ENCODE measurements at places on chromosomes 7 and 10.

- no peak for DNase-seq
These were observed 208.0 kb downstream of the ZNF365 start for GRCh38 chr10:62582101-62582705.

DNA sequence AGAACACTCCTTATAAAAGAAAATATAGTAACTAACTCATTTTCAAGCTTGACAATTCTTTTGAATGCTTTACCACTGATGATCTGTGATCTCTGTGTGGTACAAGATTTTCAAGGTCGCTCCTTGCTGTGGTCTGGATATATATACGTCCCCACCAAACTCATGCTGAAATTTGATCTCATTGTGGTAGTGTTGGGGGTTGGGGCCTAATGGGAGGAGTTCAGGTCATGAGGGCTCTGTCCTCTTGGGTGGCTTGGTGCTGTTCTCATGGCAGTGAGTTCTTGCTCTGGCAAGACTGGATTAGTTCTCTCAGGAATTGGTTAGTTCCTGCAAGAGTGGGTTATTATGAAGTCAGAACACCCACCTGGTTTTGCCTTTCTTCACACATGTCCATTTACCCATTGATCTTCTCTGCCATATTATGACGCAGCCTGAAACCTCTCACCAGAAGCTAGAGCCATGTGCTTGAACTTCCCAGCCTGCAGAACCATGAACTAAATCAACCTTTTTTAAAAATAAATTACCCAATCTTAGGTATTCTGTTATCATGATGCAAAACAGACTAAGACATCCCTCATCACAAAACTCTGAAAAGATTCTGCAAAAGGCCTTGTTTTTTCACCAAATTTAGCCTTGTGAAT is 8.3 kb upstream of the EDRF1 start:
- DNase-seq = no peak

DNA sequence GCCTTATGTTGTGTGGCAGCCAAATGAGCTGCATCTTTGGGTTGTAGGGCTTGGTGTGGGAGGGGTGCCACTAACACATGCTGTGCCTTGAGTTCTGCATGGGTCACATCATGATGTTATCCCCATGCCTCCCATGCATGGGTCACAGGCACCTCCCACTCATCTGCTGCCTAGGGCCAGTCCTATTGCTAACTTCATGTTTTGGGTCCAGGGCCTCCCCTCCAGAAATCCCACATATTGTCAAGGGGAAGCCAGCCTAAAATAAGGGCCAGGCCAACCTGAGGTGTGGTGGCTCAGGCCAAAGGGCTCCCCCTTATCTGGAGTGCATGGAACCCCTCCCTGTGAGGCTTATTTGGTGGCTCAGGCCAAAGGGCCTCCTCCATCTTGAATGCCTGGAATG is 299.0 kb downstream of the RPS24 start:
- no peak for DNase-seq

DNA sequence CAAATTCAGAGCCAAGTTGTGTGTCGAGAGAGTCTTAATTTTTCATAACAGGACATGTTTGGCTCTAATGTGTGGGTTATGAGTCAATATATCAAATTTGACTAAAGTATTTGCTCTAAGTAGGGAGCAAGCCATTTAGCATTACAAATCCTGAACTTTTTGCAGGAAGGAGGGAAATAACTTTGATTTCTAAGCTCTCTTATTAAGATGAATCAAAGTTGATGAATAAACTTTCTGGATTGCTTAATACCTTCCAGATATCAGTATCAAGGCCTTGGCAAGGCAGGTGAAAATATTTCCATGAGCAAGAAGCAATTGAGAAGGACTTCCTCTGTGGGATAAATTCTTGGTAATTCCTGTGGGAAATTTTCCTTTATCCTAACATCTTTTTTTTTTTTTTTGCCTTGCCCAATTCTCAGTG is 258.8 kb downstream of the AHR start:
- DNase-seq = no peak

DNA sequence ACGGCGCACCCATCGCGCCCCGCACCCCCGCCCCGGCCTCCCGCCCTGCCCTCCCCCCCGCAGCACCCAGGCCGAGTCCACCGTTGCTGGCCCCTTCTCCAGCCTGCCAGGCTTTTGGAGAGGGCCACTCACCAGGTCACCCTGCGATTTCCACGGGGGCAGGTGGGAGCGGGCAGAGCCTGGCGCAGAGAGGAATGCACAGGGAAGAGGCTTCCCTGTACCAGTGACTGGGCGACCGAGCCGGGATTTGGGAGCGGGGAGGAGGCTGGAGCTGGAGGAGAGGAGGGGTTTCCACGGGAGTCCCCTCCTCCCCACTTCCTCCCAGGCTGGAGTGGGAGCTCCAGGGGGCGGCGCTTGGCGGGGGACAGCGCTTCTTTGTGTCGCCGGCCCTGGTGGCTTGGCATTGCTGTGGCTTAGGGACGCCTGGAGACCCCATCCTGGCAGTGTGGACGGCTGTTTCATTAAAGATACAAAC is 19.3 kb downstream of the TCAF1 start:
- DNase-seq = no peak

DNA sequence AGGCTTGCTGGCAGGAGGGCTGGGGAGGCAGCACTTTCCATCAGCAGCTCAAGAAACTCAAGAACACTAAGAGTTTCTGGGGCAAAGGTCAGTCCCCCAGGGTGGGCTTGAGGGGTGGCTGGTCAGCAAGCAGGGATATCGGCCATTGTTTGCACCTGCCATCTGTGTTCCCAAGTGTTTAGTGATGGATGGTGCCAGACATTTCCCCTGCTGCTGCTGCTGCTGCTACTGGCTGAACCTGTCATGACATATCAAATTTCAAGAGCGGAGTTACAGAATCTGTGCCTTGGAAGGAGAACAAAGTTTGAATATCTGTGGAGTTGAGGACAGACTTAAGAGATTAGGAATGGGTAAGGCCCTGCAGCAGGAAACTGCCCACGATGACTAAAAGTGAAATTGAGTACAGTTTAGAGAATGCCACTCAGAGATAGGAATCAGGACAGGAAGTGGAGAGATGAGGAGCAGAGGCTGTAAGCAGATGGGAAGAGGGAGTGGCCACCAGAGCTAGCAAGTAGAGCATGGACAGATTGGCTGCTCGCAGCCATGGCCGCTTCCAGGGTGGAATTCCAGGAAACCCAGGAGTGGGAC is 39.2 kb upstream of the PPP1R3C start:
- DNase-seq = no peak

DNA sequence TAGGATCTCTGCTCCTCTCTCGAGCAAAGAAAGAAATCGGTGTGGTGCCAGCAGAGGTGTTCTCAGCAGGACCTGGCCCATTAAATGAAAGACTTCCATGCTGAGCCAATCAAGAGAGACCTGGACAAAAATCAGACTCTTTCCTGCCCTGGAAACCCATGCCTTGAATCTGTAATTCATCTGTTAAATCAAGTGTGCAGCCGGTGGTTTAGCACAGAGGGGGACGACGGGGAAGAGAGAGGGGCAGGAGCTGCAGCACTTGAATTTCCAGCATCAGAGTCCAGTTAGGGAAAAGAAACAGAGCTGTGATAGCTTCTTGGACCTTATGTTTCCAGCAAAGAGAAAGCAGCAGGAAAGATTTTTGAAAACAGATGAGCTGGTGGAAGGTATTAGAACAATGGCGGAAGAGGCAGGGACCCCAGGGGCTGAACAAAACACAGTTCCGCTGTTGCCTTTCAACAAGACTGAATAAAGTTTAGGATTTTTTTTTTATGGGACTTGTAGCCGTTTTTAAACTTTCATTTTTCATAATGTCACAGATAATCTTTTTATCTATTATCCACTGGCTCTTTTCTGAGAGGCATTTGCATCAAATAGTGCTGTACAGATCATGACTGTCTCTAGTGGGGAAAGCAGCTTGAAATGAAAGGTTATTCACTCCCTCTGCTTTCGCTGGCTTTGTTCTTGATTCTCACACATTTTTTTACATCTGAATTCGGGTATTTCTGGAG is 543.6 kb upstream of the GALNT17 start:
- no peak for DNase-seq

DNA sequence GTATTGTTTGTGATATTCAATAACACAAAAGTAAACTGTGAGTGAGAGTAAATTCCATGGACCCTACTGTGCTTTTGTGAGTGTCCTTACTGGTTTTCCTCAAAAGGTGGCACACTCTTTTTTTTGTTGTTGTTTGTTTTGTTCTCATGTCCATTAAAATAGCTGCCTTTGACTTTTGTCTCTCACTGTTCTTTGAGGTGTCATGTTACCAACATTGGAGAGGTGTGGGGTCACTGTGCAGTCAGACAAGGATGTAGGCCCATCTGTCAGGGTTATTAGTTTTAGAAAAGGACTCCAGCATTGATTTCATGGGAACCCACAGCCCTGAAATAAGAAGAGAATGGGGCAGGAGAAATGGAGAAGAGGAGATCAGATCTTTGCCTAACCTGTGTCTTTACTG is 383.1 kb downstream of the SORCS3 start:
- DNase-seq = no peak

DNA sequence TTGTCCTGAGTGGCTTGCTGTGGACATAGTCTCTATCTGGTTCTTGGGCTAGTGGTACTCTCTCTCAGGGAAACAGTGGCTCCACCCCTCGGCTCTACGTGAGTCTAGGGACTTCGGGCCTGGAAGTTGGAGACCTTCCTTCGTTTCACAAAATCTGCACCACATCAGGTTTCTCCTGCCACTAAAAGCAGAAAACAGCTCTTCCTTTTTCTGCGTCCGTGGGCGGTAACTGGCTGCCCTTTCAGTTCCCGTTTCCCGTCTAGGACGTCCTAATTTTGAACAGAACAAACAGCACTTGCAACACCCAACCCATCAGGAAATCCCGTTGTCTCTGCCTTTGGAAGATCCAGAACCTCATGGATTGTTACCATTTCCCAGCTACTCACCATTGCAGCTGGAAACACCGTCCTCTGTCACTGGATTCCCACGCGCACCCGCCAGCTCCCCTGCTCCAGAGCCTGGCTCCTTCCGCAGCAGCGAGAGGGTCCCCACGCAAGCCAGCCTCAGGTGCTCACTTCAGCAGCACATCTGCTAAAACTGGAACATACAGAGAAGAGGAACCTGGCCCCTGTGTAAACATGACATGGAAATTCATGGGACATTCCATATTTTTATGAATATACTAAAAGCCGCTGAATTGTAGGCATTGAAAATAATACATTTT is 311.4 kb upstream of the AKR1E2 start:
- no peak for DNase-seq

GRCh38 chr10:127196282-127197153 is at the start of gene INSYN2A:
Gene INSYN2A (minus strand): TSS chr10:127196591. CDS start chr10:127176395, 20,196 bp downstream.
- DNase-seq = no peak

GRCh38 chr7:34596887-34597286 is 61.1 kb upstream of the NPSR1 start:
- DNase-seq = no peak

- DNase-seq = no peak
These were observed 545.0 kb downstream of the TNS3 start for GRCh38 chr7:47036909-47037308.

DNA sequence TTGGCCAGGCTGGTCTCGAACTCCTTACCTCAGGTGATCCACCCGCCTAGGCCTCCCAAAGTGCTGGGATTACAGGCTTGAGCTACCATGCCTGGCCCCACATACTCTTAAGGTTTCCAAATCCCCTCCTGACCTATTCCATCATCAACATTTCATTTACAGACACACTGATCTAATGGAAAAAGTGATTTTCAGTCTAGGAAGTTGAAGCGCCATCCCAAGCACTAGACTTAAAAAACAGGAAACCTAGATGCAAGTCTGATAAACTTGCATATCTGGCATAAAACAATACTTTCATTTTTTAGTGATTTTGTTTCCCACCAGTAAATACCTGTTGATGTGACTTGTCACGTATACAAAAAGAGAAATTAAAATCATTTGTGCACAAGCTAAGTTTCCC is 44.0 kb downstream of the DNMBP start:
- no peak for DNase-seq

- DNase-seq = peak; percentile 67
These were observed 4.1 kb downstream of the MBLAC1 start for GRCh38 chr7:100130608-100131453.

DNA sequence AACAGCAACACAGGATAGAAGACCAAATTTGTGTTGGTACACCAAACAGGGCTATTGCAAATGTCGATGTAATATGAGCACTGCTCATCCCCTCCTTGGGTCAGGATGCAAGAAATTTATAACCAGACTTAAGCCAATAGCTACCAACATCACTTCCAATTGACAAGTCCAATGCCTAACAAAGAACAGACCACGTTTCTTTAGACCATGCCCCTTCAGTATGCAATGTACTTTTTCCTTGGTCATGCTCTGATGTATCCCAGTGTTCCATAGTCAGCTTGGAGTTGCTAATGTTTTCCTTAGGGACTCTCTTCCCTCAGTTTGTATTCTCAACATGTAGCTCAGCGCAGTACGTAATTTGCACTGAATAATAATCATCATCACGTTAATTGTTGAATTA is 7.8 kb downstream of the CACNA2D1 start:
- no peak for DNase-seq

GRCh38 chr10:123559066-123559822 is 106.9 kb upstream of the GPR26 start:
- peak; percentile 23 for DNase-seq

DNA sequence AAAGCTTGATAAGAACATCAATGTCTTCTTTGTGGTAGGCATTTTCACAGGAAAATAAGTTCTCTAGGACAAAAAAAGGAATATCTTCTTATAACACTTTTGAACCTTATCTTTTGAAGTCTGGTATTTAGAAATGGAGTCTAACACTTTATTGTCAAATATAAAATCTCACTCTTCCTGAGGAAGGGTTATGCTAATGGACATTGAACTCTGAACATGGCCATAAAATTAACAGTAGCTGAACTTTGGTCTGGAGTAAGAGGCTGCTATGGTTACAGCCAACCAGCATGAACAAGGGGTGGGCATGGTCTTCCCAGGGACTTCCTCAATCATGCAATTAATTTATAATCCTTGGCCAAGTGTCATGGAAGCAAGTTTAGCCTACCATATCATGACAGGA is at the start of gene CLRN3:
Gene CLRN3, minus strand, starts transcription at position 199 of the 400 bp plus-strand sequence. Its CDS starts 157 bp downstream, at position 42.
- no peak for DNase-seq

DNA sequence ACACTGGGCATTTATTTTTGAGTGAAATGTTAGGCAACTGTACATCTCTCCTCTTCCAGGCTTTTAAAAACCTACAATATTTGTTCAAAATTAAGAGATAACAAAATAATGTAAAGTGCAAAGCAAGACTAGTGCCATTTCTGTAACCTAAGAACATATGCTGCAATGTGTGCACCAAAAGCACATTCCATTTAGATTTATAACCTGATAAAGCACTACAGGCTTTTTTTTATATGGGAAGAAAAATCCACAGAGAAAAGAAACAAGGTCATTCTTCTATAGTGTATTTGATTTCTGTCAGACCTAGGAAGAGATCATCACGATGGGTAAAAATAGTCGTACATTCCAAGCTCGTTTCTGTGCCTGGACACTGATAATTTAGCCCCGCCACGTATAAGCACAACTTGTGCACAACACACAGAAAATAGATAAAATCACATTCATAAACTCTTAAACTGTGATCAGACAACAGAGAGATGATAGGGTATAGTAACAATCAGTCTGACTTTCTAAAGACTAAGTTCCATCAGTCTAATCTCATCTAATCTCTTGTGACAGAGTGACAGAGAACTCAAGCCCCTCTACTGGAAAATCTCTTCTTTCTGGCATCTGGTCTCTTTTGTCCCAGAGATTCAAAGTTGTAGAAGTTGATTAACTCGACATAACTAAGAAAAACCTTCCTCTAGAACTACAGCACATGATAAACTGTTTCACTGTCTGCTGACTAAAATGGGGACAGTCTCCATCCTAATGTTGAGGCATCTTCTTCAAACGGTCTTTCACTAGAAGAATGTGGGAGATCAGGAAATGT is 6.7 kb downstream of the LAMB1 start:
- DNase-seq = no peak
